ENCODE measurements at places on chromosomes 13 and 19. TPM values are rescaled to one million over a fixed set of nuclear protein-coding genes. Genes with fewer than 3 reads are reported as not detected.

- no peak for DNase-seq
These were observed 122.3 kb downstream of the PCCA start for GRCh38 chr13:100211016-100211710.

GRCh38 chr19:3977242-3978143, 6.6 kb upstream of the DAPK3 start:
- DNase-seq = no peak

- DNase-seq = peak; percentile 25
These were observed 19.2 kb downstream of the RYR1 start for GRCh38 chr19:38452430-38453366.

GRCh38 chr13:113219256-113219940, 10.0 kb downstream of the CUL4A start:
- DNase-seq = no peak

- DNase-seq = no peak
These were observed 4.0 kb downstream of the MRPL54 start for GRCh38 chr19:3766520-3766919.

GRCh38 chr13:102620516-102620915, 23.7 kb downstream of the TPP2 start:
- DNase-seq = no peak

DNA sequence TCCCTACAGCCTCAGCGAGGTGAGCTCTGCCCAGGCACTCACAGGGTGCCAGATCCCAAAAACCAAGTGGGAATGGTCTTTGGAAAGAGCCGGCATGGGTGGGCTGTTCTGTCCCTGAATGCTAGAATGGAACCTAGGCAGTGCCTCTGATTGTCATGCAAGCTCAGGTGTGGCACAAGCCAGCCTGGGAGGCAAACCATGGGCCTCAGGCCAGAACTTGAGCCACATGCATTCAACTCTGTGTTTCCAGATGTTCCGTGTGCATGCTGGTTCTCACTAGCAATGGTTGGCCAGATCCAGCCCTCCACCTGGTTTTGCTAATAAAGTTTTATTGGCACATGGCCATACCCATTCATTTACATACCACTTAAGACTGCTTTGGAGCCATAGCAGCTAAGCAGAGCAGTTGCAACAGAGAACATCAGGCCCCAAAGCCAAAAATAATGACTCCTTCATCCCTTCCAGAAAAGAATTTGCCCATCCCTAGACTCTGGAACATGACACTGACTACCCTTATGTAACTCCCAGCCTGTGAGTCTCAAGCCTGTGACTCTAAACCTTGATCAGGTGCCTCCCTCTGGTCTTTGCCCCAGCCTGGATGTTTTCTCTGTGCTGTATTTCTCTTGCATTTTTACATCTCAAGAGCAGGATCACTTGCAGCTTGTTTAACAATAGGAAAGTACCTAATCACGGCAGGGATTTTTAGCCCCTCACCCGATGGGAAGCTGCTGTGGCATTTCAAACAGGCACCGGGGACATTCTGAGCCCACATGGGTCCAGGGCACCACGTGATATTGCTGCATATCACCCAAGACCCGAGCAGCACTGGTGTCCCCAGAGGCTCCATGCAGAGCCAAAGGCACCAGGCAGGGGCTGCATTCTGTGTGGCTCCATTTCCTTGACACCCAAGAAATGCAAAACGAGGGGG, 55.4 kb upstream of the USE1 start:
- DNase-seq = no peak

- DNase-seq = no peak
These were observed 18.1 kb downstream of the PEX11G start for GRCh38 chr19:7470540-7471305.

Gene LAIR1
- not detected for total RNA-seq

Gene KIR3DL1
- not detected for total RNA-seq

Gene GNG8
- total RNA-seq = not detected
